ENCODE measurements at places on chromosomes 7 and 10.

GRCh38 chr10:10623958-10624566, 393.6 kb upstream of the CELF2 start:
- no peak for DNase-seq

DNA sequence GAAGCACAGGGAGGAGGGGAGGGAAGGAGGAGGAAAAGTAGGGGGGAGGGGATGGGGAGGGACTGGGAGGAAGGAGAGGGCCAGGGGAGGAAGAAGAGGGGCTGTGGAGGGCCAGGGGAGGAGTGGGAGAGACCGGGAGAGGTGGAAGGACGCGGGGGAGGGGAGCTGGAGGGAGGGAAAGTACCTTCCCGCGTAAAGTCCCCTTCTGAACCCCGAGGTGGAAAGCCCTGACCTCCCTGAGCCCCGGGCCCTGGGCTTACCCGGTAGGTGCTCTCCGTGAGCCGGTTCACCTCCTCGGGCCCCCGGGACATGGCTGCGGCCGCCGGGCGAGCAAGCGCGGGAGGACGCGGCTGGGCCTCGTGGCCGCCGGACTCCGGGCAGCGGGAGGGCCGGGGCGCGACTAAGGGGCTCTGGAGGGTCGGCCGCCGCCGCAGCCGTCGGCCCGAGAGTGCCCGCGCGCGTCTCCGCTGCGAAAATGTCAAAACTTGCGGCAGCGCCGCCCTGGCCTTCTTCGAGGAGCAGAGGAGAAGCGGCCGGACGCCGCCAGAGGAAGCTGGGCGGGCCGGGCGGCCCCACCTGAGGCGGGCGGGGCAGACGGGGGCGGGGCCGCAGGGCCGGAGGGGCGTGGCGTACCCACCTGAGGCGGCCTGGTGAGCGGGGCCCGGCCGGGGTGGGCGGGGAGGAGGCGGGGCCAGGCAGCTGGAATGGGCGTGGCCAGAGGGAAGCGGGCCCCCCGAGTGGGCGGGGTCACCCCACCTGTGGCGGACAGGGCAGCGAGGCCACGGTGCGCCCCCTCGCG, at the start of gene BAIAP2L1:
Gene BAIAP2L1 (minus strand): TSS at position 549 of the 799 bp plus-strand sequence. CDS start 238 bp downstream, at position 311.
- DNase-seq, result peak; percentile 32

- DNase-seq, result no peak
Measured at GRCh38 chr10:21505711-21506278, 19.7 kb downstream of the SKIDA1 start.

DNA sequence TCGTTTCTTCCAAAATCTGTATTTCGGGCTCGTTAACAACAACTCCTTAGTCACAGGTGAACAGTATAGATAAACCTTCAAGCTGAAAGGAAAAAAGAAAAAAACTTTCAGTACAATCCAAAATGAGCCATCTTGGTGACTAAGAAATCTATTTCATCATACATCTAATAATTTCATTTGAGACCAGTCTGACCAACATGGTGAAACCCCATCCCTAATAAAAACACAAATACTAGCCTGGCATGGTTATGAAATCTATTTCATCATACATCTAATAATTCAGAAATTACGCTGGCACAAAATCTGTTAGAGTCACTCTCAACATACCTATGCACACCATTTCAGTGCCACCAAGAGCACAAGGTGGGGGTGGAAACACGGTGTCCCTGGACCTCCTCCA, 8.8 kb downstream of the DCLRE1C start:
- DNase-seq, result no peak

DNA sequence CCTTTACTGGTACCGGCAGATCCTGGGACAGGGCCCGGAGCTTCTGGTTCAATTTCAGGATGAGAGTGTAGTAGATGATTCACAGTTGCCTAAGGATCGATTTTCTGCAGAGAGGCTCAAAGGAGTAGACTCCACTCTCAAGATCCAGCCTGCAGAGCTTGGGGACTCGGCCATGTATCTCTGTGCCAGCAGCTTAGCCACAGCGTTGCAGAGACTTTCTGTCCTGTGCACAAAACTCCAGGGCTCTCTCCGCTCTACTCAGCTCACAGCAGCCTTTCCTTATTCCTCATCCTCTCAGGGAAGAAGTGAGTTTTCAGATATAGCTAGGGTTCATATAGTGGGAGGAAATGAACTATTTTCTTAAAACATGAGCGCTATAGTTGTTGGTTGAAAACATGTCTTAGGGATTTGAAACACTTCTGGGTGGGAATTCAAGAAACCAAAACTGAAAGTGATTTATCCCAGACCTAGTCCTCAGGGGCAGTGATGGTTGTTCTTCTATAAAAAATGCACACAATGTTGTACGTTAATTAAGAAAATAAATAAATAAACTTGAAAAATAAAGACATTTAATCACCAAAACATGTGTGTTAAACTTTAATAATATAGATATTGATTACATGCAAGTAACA, 150.2 kb upstream of the PRSS58 start:
- no peak for DNase-seq

DNA sequence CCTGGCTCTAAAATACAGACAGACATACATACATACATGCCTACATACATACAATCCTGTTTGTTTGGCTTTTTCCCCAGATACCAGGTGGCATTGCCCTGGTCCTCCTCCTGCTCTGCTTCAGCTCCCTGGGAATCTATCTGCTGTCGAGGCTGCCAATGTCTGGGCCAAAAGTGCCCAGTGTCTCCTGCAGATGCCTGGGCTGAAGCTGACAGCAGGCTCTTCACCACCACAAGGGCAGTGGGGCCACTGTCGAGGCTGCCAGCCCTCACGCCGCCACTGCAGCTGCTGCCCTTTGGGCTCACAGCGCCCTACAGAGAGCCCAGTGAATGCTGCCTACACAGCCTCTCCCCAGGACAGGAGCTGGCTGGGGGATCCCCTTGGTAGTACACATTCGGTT, 18.0 kb upstream of the STN1 start:
- no peak for DNase-seq

GRCh38 chr10:116265686-116266085, 7.3 kb downstream of the GFRA1 start:
- no peak for DNase-seq

- no peak for DNase-seq
Measured at GRCh38 chr10:14282276-14282675, 48.4 kb downstream of the FRMD4A start.

DNA sequence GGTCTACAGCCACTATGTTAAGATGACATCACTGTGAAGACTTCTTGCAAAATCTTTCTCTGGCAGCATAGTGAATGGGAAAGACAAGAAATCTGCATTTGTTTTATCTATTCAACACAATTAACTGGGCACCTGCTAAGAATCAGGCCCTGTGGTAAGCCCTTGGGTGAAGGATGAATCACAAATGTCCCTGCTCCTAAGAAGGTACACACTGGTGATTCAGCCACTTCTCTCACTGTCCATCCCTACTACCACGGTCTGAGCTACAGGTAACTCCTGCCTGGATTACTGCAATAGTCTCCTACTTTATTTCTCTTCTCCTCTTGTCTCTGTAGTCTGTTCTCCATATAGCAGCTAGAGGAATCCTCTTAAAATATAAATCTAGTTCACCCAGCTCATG, 116.1 kb downstream of the HIBADH start:
- no peak for DNase-seq

GRCh38 chr10:106571192-106571946, 593.1 kb downstream of the SORCS1 start:
- no peak for DNase-seq

DNA sequence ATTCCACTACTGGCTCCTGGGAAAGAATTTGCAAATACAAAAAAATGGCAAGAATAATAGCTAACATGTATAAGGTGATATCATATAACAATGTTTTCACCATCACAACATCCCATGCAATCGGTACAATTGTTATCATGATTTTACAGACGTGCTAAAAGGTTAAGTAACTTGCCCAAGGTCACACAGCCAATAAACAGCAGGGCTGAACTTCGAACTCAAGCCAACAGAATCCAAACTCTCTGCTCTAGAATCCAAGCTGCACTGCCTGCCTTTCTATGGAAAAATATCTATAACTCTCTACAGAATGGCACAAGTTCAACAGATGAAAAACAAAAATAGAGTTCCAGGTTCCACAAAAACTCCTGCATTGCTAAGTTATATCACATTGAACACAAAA, 160.9 kb downstream of the PARD3 start:
- no peak for DNase-seq

GRCh38 chr7:87445897-87446296, 29.6 kb downstream of the ABCB4 start:
- no peak for DNase-seq

DNA sequence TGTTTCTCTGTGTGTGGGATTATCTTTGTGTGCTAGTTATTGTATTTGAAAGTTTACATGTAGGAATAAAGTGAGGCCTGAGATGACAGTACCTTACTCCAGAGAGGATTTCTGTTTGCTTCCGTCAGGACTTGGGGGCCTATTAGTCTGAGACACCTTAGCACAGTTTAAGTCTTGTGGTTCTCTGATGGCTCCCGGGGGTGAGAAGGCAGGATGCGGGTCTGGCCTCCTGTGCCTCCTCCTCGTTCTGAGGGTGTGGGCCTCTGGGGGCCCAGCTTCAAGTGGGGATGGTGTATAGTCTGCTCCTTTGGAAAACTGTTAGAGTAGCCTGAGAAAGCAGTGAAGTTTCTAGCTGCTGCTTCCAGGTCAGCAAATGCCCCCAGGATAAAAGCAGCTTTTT, 12.4 kb downstream of the MTURN start:
- no peak for DNase-seq

DNA sequence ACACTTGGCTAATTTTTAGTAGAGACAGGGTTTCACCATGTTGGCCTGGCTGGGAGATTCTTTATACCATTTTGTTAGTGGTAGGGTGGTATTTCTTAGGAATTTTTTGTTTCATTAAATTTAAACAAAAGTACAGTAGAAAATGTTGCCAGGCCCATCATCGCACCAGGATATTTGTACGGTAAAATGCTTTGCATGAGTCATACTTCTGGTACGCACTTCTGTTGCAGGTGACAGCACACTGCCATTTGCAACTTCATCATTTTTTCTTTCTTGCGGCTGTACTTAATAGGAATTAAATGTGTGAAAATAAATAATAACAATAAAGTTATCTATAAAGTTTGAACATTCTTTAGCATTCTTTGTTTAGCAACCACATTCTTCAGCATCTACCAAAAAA, 195.6 kb downstream of the SKAP2 start:
- DNase-seq, result no peak

GRCh38 chr10:70481831-70482530, 3.4 kb downstream of the PALD1 start:
- DNase-seq, result no peak

GRCh38 chr10:51244309-51244708, 170.0 kb downstream of the PRKG1 start:
- no peak for DNase-seq

- no peak for DNase-seq
Measured at GRCh38 chr7:106874076-106874475, 9.0 kb downstream of the PIK3CG start.

DNA sequence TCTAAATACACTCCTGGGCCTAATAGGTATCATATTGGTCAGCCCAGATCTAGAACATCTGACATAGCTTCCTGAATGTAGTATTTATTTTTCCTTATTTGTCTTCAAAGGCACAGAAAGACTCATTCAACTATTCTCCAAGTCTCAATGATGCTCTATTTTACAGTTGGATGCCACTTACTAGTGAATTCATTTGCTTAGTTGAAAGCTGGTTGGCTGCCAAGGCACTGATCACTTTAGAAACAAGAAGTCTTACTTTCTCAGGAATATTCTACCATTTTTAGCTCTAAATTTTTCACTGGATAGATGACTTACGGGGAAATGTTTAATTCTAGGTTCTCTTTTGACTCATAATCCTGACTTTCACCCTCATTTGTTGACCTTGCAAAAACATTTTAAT, 863.4 kb downstream of the SORCS1 start:
- no peak for DNase-seq

- no peak for DNase-seq
Measured at GRCh38 chr7:123752534-123752933, 3.7 kb upstream of the WASL start.

GRCh38 chr10:124346831-124347230, 71.9 kb downstream of the OAT start:
- DNase-seq, result no peak

DNA sequence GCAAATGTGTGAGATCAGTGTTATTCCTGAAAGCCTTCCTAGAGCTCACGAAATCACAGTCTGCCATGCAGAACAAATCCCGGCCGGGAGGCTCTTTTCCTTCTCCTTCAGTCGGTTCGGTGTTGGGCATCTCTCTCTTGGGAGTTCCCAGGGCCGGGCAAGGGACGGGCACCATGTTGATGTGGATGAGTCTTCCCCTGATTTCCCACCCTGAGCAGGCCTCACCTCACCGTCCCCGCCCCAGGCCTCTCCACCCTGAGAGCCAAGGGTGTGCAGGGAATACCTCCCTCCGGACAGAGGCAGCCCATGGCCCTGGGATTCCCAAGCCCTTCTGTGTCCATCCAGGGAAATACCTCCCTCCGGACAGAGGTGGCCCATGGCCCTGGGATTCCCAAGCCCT, 28.0 kb upstream of the DIP2C start:
- no peak for DNase-seq

GRCh38 chr7:120272261-120272660, 714 bp upstream of the KCND2 start:
- no peak for DNase-seq

DNA sequence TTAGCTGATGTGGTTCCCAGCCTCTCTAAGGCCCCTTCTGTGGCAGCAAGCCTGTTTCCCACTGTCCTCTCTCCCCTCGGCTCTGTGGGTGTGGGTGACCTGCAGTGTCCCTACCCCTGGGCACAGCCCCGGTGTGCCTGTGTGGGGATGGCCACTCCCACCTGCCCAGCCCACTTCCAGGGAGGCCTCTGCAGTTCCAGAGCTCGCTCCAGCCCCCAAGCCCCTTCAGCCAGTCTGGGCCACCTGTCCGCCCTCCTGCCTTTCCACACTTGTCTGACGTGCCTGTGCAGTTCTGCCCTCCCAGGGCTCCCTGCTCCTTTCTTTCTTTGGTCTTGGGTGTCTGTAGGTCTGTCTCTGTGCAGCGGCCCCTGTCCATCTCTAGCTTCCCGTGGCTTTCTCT, 127.0 kb upstream of the PPIF start:
- DNase-seq, result no peak

GRCh38 chr7:118245267-118246040, 20.9 kb downstream of the ANKRD7 start:
- DNase-seq, result no peak

DNA sequence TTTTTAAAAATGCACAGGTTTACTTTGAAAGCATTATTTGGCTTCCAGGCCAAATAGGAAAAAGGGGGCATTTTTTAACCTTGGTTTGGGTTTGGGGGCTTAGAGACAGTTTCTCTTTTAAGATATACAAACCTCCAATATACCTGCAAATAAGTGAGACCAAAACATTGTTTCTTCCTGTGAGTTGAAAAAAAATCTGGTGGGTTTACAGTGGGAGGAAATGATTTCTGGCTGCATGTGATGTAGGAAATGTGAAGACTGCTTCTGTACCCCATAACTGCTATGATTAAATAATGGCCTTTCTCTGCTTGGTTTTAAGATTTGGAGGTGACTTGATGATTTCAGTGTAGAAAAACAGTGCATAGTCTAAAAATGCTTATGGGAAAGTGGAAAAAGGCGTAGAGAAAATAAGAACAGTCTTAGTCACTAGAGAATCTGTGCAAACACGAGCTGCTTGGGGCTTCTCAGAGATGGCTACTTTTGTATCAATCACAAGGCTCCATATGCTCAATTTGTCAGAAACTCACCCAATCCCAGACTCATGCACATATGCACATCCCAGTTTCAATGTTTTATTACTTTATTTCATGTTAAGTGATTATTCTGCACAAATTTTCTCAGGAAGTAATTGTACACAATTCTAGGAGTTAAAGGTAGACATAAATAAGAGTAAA, 22.1 kb upstream of the PRKCQ start:
- no peak for DNase-seq

Data from HS-5 (cell line).